Stimulated activated CD8-positive, alpha-beta memory T cell treated with anti-CD3 and anti-CD28 coated beads, Interleukin-15, amount 100 ng/mL, for 1 hour (primary cell): ENCODE measurements at places on chromosomes 12 and 14.

- no peak for DNase-seq
Observed at GRCh38 chr14:105490267-105490571, 827 bp upstream of the TEDC1 start.

DNA sequence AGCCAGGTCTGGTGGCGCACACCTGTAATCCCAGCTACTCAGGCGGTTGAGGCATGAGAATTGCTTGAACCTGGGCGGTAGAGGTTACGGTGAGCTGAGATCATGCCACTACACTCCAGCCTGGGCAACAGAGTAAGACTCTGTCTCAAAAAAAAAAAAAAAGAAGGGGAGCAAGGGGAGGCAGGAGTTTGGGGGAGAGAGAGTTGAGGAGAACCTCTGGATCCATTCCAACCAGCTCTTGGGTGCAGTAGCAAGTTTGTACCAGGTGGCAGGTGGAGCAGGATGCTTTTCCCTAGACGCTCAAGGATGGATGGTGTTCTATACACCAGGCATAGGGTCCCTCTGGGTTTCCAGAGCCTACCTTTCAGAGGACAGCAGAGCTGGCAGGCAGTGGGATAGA is 1.9 kb downstream of the NFE2 start:
- no peak for DNase-seq

- no peak for DNase-seq
Observed at GRCh38 chr14:93975791-93976476, 436 bp downstream of the ASB2 start.

- no peak for DNase-seq
Observed at GRCh38 chr12:132158677-132159554, 14.7 kb downstream of the NOC4L start.

- DNase-seq, result no peak
Observed at GRCh38 chr12:108119126-108119973, 9.7 kb upstream of the WSCD2 start.

- DNase-seq, result no peak
Observed at GRCh38 chr12:121451961-121452339, 52.0 kb downstream of the RNF34 start.

- no peak for DNase-seq
Observed at GRCh38 chr12:124971603-124972002, 17.3 kb downstream of the DHX37 start.

DNA sequence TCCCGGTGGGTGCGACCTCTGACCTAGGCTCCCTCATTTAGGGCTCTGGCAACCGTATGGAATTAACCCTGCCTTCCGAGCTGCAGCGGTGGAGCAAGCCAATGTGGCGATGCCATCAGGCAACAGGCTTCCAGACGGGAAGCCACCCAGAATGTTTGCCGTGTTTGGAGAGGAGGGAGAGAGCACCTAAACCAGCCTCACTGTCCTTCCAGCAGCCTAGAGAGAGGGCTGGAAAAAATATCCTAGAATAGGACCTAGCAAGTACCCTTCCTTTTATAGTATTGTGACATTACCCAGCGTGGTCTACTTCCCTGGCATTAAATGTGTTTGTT is 287 bp upstream of the SLC2A13 start:
- DNase-seq, result no peak

DNA sequence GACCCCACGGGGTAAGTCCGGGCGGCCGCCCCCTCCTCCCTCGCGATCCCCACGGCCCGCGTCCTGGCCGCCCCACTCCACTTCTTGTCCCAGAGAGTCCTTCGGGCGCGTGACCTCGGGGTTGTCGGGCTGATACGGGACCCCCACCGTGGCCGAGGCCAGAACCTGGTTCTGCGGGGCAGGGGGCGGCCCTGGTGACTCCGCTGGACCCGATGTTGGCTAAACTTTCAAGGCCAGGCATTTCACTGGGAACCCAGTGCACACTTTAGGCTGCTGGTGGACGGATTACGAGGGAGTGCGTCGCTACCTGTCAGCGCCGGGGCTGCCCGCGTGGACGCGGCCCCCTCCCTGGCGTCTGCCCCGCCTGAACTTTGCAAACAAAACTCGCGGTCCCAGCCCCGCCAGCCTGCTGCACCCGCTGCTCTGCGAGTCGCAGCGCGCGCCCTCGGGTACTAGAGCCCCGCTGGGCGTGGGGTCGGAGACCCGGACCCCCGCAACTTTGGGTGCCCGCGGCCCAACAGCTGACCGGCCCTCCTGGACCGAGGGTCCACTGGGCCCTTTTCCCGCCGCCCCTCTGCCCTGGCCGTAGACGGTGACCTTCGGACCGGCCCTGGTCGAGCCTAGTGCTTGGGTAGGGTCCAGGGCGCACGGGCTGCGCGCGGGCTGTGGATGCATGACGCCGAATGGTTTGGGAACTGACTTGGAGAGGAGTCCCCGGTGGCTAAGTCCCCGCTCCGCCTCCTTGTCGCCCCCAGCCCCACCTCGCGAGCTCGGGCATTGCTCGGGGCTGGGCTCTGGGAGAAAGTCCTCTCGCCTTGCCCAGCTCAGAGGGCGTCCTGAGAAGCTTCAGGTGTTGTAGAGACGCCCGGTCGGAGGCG is 624 bp downstream of the RIN3 start:
- DNase-seq, result no peak

DNA sequence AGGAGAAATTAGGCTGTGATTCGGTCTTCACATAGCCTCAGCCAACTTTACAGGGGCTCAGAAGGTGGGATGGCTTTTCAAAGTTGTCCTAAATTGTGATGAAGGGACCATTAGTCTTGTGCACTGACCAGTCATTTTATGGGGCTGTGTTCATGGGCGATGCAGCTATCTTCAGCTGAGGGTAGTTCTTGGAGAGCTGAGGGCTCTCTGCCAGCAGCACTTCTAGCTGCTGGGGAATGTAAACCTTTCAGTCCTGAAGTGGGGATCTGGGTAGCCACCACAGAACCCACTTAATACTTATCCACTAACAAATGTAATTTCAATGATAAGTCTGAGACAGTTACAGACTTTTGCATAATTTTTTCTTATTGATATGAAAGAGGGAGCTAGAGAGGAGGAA is 270.6 kb downstream of the AEBP2 start:
- no peak for DNase-seq

DNA sequence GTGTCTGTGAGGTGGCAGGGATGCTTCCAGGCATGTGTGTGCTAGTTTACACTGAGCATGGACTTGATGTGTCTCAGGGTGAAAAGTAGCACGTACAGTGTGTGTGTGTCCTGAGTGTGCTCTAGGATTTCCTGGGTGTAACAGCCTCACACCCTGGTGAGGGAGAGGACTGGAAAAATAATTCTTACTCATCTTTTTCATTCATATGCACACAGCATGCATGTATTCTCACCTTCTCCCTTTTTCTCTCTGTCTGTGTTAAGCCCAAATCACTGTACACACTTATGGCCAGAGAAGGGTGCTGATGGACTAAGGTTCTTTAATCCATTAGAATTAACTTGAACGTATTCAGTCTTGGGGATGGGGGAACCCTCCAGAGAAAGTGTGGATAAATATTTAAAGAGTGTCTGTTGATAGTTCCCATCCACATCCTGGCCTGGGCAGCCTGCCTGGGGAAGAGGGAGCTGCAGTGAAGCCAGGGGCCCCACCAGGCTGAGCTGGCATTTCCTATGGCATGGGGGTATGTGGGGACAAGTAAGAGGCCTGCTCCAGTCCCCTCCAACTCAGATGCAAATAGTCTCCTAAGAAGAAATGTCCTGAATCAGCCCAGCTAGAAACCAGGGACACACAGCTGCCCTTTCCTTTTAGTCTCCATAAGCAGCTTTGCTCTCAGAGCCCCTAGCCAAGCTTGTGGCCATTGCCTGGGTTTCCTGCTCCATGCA is 1.1 kb upstream of the HOXC8 start:
- DNase-seq, result no peak

DNA sequence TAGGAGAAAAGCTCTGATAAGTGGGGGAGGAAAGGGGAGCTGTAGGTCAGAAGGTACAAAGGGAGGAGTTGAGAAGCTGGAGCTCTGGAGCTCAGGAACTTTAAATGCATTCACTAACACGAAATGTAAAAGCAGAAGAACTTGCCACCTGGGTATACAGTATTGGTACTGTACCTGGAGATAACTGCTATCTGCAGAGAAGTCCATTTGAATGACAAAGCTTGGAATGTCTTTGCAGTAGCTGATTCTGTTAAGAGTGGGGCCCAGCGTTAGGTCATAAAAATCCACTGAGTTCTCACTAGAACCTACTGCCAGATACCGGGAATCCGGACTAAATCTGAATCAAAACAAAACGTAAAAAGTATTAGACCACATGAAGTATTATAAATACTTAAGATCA is 55.6 kb downstream of the ZC3H14 start:
- no peak for DNase-seq

GRCh38 chr12:91811481-91812287 is 334.0 kb downstream of the BTG1 start:
- peak; percentile 79 for DNase-seq

DNA sequence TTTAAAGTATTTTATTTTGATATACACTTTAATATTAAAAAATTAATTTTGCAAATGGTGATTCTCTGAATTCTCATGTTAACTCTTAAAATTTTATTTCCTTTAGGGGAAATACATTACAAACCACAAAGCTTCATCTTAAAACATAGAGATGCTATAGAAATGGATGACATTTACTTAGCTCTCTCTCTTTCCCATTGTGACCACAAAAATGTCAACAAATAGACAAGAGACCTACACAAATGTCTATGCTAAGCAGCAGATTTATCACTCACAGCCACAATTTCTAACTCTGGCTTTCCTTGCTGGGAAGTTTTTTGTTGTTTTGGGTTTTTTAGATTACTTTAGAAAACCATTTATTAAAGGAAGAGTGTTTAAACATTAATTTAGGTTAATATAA is 19.9 kb upstream of the PHC1 start:
- DNase-seq, result no peak

GRCh38 chr12:2877953-2878732 is 1.1 kb downstream of the RHNO1 start:
- no peak for DNase-seq

DNA sequence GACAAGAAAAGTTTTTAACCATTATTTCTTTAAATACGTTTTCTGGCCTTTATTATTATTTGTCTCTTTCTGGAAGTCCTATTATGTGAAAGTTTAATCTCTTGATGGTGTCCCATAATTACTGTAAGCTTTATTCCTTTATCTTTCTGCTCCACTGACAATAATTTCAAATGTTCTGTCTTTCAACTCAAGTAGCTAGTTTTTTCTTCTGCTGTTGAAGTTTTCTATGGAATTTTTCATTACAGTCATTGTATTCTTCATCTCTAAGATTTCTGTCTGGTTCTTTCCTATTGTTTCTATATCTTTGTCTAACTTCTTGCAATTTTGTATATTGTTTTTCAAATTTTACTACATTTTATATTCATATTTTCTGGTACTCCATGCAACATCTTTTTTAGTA is 173.6 kb upstream of the MGAT4C start:
- DNase-seq, result no peak

DNA sequence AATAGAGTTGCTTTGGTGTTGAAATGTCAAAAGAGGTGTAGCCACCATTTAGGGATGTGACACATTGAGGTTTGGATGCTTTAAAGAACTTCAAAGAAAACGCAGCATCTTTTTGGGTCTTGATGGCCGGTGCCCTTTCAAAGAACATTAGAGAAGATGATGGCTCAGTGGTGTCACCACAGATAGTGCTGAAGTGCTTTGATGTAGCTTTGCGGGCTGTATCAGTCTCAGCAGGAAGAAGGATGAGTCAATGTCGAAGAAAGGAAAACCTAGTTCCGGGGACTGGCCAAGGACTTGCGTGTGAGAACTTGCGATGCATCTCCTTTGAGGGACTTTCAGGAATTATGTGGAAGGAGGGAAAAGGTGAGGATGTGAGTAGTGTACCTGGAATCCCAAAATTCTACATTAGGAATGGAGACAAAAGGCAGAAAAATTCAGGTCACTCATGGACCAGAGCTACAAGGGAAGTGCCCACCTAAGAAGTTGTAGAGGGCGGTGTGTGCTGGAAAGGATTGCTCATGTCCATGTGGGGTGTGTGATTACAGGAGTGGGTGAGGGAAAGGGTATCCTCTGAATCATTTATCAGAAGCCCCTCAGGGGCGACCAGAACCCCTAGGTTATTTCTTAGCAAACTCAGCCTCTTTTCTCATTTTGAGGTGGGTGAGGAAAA is 39.7 kb upstream of the GZMB start:
- DNase-seq, result peak; percentile 30

GRCh38 chr12:123148223-123148622 is 2.7 kb downstream of the PITPNM2 start:
- no peak for DNase-seq

- no peak for DNase-seq
Observed at GRCh38 chr14:68896132-68896531, 83.0 kb downstream of the ACTN1 start.

GRCh38 chr12:83784298-83784890 is 1097.7 kb downstream of the TMTC2 start:
- no peak for DNase-seq

DNA sequence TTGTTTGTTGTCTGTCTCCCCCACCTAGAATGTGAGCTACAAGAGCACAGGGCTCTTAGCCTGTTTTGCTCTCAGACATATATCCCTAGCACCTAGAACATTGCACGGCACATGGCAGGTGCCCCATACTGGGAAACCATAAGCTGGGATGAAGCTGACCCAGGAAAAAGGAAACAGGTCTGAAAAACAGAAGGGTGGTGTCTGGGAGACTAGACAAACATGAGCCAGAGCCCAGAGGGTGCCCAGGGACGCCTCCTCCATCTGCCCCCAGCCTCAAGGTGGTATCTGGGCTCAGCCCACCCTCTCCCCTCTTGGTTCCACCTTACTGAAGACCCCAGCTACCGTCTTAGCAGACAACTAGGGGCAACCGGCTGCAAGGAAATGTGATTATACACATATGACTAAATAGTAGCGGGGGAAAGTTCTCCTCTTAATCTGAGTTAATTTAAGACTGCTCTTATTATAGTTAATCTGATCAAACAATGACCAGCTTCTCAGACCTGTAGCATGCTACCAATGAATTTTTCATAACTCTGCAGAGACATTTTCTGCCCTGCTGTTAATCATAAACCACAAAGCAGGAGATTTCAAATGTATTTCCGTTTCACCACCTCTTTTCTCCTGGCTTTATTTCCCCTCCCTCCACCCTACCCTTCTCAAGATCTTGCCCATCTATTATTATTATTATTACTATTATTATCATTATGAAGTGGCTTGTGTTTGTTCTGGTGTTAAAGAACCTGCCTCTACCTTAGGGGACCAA is 31.9 kb downstream of the KSR2 start:
- DNase-seq, result no peak
